ENCODE measurements at places on chromosomes 4 and X.

DNA sequence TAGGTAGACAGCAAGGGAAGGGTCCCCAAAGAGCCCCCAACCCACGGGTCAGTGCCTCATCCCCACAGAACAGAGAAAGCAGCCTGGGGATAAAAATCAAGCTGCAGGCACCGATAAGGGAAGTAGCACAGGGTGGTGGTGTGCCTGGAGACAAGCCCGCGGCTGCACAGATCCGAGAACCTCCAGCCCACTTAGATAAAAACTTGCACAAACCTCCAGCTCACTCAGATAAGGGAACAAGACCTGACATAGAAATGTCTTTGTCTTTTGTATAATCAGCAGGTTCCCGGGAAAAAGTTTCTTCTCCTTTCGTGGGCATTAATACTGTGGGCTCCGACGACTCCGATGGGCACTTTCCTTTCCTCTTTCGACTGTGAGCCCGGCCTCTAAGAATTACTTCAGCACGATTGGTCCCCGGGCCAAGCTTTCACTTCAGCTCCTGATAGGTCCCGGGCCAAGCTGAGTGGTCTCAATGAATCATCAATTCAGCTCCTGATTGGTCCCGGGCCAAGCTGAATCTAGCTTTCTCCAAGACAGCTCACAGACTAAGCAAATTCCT lies 32.4 kb downstream of the PRDX4 start:
- DNase-seq, result no peak

- DNase-seq, result no peak
These were observed 750.8 kb downstream of the CENPC start for GRCh38 chr4:66794390-66795034.

GRCh38 chr4:165288226-165288625 lies 39.2 kb upstream of the MSMO1 start:
- DNase-seq, result no peak

DNA sequence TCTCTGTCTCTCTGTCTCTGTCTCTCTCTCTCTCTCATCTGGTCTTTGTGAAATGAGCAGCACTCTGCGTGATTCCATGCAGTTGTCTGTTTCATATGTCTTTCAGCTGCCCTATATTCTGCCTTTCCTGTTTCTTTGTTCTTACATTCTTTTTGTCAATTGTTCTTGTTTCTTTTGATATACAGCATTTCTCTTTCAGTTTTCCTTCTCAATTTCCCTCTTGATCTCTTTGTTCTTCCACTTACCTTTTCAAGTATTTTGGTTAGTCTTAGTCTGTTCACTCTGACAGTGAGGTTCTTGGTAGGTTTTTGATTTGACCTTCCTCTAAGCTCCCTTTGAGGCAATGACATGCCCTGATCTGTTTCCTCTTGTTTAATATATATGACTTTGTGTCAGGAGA lies 20.4 kb downstream of the ZNF157 start:
- DNase-seq, result no peak

DNA sequence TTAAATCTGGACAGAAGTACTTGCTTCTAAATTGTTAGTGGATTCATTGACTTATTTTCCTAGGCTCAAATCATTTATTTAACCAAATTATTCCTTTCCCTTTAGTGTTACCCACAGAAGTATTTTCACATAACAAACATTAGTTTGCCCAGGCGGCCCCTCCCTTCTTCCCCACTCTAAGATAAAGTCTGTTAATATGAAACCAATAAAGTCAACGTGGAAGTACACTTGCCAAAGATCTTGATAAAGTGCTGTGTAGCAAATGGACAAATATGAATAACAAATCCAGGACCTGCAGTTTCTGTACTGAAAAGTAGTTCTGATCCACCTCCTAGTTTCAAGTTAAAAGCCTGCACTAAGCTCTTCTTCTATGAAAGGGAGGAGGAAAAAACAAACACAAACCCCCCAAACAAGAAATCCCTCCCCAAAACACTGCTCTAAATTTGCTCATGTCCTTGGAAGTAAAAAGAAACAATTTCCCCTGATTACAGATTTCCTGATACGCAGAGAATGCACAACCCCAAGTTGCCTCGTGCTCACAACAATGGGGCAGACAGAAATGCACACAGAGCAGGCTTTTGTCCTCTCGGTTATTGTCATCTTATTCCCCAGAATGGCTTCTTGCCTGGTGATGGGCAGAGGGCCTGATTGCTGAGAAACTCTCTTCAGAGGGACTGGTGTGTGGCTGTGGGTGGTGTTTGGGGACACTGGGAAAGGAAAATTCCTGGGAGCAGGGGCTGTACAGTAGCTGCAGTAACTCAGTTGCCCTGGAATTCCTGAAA lies 23.2 kb downstream of the TMSB4X start:
- no peak for DNase-seq

GRCh38 chr4:77449171-77449570 lies 156.4 kb upstream of the CXCL13 start:
- no peak for DNase-seq

DNA sequence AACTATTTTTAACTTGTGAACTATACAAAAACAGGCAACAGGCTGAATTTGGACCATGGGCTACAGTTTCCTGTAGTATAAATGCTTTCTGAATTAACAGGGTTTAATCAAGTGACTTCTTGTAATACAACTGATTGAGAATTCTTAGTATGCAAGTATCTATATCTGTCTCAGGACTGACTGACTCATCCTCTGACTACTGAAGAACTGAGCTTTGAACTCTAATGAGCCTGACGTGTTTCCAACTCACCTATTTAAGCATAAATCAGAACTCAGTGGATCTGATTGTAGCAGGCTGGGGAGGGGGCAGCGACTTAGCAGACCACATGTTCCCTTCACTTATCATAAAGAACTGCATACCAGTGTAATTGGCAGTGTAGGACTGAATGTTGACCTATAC lies 7.8 kb downstream of the SPATA4 start:
- peak; percentile 70 for DNase-seq

DNA sequence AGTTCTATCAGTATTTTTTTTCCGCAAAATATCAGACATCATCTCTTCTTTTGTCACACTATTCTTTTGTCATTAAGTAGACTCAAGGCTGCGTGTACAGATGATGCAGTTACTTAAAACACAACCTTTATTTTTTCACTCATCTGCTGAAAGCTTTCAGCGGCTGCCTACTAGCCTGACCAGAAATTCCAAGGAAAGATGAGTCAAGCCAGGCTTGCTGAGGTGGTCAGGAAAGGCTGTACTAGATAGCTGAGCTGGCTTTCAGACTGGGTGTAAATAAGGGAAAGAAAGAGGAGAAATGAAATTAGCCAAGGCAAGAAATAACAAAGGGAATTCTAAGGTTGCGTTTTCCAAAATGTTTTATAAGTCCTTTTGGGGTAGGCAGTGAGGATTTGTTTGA lies 17.9 kb downstream of the STK26 start:
- DNase-seq, result peak; percentile 53

DNA sequence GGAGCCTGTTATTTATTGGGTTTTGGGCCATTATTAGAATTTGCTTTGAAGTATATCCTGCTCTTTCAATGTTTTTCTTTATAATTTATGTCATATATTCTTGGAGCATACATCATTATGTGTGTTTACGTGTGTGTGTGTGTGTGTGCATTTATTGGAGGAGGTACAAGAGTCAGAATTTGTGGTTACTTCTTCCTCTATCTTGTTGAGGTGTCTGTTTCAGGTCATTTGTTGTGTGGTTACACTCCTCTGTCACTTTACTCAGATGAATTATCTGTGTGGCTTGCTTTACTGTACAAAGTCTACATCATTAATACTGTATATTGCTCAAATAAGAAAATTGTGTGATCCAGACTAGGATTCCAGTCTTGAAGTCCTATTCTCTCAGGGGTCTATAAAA lies 1957.4 kb upstream of the TENM3 start:
- DNase-seq, result no peak

GRCh38 chr4:189597341-189597740 lies 343.3 kb upstream of the FRG1 start:
- DNase-seq, result no peak

DNA sequence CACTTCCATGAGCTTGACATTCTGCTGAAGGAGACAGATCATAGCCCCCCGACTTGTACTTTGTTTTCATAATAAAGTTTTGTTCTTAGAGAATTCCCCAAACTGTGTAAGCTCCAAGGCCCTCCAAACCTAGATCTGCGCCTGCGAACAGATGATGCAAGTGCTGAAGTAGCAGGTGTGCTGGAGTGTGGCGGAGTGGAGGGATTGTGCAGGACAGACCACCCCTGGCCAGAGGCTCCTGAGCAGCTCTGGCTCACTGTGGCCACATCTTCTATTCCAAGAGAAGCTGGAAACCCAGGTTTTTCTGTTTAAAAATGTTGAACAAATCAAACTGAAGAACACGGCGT lies 46.4 kb downstream of the TBC1D14 start:
- no peak for DNase-seq

GRCh38 chr4:10205223-10205622 lies 88.6 kb upstream of the WDR1 start:
- DNase-seq, result peak; percentile 47

DNA sequence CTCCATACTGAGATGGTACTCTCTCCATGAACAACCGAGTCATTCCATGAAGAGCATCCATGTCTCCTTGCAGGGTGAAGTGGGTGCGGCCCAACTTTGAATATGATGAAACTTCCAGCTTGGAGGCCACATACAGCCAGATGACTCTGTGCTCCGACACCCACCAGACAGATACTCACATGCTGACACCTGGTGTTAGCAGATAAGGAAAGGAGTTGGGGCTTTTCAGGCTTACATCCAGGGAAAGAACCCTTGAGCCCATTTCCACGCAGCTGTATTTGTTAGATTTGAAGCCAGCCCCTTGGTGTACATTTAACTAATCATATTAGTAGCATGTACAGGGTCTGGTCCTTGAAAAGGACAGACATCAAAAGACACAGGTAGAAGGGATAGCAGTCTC lies 62.1 kb upstream of the PRRG3 start:
- DNase-seq, result no peak

GRCh38 chr4:2729533-2729875 lies 26.6 kb downstream of the TNIP2 start:
- no peak for DNase-seq

GRCh38 chrX:130172127-130172845 lies 524 bp downstream of the RAB33A start:
- DNase-seq, result no peak

DNA sequence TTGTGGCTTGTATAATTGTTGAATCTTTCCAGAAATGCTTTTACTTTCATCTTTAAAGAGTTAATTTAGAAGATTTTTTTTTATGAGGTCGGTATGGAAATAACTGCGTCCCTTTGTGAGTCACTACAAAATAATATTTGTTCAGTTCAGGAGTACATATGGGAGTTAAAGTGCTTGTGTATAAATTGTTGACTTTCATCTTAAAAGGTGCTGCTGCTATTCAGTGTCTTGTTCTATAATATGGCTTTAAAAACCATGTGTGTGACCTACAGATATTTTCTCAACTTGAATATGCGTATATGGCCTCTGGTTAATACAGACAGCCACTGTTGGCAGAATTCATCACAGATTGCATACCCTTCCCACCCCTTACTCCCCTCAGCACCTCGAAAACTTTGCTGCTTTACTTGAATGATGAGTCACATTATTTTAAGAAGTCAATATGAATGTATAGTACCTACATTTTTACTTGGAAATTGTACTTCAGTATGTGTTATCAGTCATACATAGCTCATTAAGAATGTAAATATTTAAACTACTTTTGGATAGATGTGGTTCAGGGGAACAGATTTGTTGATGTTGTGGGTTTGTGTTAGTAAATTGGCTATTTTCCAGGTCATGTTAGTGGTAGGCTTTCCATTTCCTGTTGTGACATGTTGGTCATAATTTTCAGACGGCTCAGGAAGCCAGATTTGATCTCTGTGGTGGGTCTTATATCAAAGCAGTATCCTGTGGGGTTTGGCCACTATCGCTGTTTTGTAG lies 1.5 kb downstream of the CLCN3 start:
- peak; percentile 19 for DNase-seq

DNA sequence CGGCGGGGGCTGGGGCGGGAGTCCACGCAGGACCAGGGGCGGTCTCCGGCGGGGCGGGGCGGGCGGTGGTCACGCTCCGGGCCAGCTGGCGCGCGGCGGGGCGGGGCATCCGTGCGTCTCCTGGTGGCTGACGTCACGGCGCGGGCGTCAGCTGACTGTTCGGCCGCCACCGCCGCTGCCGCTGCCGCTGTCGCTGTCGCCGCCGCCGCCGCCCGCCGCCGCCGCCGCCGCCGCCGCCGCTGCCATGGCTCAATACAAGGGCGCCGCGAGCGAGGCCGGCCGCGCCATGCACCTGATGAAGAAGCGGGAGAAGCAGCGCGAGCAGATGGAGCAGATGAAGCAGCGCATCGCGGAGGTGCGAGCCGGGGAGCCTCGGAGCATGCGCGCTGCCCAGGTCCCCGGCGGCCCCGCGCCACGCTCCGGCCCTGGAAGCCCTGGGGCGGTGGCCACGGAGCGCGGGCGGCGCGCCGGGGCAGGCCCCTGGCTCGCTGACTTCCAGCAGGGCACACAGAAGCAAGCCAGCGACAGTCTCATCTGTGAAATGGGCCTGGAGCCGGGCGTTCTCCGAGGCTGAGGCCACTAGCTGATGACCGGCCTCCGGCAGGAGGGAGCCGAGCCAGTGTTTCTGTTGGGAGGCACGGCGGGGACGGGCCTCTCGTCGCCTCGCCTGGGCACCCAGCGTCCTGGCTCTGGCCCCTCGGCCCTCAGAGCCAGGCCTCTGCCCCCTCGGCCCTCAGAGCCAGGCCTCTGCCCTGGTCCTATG lies at the start of gene FAM50A:
FAM50A (plus strand) TSS at position 150 of the 763 bp plus-strand sequence; CDS start at position 245, 95 bp downstream.
- DNase-seq, result peak; percentile 20

DNA sequence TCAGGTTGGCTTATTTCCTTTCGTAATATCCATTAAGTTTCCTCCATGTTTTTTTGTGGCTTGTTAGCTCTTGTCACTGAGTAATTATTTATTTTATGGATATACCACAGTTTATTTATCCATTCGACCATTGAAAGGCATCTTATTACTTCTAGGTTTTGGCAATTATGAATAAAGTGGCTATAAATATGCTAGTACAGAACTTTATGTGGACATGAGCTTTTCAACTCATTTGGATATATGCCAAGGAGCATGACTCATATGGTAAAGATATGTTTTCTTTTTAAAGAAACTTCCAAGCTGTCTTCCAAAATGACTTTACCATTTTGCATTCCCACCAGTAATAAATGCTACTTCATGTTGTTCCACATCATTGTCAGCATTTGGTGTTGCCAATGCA lies 803.6 kb downstream of the GLUD2 start:
- DNase-seq, result no peak

GRCh38 chrX:82458207-82458754 lies 1049.8 kb upstream of the POU3F4 start:
- DNase-seq, result no peak

DNA sequence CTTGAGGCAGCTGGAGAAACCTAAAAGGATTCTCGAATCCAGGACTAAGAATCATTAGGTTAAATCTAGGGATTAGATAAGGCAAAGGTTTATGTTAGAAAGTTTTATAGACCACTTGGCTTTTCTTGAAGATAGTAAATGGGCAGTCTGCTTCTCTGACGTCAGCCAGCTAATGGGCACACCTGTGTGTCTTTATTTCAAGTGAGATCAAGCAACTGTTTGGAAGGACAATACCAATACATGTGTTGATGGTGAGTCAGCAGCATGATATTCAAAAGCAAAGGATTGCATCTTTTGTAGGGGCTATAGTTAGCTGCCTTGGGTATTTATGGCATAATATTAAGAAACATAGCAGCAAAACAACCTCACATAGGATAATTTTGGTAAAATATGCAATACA lies 46.5 kb upstream of the GRPR start:
- DNase-seq, result no peak

Data from RCC 7860 (cell line).